ENCODE measurements at places on chromosomes 3 and 15.

- no peak for DNase-seq
Measured at GRCh38 chr3:62238003-62238402, 135.3 kb downstream of the FEZF2 start.

DNA sequence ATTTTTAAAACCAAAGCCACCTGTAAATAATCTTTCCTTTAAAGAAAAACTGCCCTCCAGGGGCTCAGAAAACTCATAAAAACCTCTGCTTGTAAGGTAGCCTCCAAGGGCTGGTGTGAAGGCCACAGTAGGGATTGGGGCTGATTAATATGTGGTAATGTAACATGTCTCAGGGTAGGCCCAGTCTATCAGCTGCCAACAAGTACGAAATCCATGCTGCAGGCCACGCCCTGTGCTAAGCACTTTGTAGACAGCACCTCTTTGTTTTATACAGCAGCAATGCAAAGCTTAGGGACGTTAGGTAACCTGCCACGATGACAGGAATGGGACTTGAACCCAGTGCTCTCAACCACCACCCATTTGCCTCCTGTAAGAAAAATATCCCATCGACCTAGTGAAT, 65.6 kb upstream of the PRICKLE2 start:
- DNase-seq: no peak

GRCh38 chr15:89395996-89396395, 61.4 kb upstream of the POLG start:
- no peak for DNase-seq

- DNase-seq: no peak
Measured at GRCh38 chr15:33027306-33028035, 167.0 kb downstream of the FMN1 start.

DNA sequence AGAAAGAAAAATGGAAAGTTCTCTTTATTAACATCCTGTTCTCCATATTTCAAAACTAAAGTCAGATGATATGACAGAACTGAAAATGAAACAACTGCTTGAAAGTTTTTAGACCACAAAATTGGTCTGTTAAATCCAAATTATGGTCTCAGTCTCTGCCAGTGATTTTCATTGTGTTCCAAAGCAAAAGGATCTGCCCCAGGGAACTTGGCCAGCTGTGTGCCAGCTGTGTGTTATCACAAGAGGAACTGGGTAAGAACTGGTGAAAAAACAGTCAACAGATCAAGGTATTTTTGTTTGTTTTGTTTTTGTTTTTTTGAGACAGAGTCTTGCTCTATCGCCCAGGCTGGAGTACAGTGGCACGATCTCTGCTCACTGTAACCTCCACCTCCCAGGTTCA, 323.3 kb downstream of the CTNNB1 start:
- no peak for DNase-seq

DNA sequence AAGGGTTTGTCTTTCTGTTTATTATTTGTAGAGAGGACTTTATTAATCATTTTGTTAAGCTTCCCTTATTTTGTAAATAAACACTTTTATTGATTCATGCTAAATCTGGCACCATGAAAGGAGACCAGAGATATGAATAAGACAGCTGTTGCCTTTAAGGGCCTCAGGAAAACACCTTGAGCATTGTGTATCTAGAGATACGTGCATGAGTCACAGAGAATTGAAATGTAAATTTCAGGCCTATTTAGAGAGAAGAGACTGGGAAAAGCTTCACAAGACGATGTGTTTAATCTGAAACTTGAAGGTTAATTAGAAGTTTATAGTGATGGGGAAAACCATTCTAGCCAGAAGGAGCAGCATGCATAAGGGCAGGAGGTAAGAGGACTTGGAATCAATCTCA, 28.6 kb upstream of the UTS2B start:
- no peak for DNase-seq

GRCh38 chr15:71366522-71366921, 251.3 kb downstream of the THSD4 start:
- no peak for DNase-seq

DNA sequence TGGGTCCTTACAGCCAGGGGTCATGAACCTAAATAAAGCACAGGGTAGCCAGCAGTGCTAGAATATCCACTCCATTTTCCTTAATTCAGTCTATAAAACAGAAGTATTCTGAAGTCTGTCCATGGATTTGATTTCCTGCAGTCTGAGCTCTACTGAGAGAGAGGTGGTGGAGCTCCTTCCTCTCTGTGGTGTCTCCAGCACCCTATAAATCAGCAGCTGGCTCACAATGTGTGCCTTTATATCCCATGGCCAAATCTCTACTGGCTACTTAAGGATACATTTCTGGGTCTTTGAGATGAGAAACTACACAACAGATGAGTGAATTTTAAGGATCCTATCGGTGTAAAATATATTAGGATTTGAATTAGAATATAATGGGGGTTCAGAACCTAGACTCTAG, 339.9 kb upstream of the RBMS3 start:
- DNase-seq: no peak

- DNase-seq: no peak
Measured at GRCh38 chr3:172846103-172846561, 95.6 kb downstream of the ECT2 start.

- DNase-seq: peak; percentile 24
Measured at GRCh38 chr3:104291437-104291851, 1075.3 kb upstream of the ALCAM start.

GRCh38 chr3:61978460-61979419, 394.6 kb downstream of the FEZF2 start:
- no peak for DNase-seq

DNA sequence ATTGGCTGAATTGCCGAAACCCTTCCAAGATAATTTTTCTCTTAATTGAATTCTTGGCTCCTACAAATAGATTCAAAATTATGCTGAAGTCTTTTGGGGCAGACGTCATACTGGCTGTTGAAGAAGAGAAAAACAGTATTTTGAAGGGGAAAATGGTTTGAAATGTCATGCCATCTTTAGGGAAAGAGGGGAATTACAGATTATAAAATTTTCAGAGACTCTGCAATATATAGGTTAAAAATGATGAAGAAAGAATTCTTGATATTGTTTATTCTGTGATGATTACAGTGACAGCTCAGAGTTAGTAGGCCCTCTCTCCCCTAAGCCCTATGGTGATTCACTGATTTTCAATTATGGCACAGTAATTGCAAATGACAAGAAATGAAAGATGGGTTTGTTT, 86.1 kb downstream of the CGNL1 start:
- peak; percentile 40 for DNase-seq

GRCh38 chr3:57252404-57252803, 24.9 kb downstream of the APPL1 start:
- no peak for DNase-seq

DNA sequence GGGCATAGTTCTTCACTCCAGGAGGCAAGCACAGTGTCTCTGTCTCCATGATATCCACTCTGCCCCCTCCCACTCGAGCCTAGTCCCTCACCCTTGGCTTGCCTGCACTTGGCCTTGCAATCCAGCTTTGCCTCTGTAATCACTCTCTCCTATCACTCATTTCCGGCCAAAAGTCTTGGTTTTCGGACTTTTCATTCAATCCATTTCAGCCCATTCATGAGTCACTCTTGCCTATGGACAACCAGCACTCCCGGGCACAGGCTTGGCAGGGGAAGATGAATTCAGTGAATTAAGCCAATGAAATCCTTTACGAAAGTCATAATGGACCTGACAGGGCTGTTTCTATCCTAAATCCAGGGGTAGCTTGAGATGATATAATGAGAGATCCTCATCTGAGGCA, 21.7 kb downstream of the DAZL start:
- DNase-seq: peak; percentile 84

DNA sequence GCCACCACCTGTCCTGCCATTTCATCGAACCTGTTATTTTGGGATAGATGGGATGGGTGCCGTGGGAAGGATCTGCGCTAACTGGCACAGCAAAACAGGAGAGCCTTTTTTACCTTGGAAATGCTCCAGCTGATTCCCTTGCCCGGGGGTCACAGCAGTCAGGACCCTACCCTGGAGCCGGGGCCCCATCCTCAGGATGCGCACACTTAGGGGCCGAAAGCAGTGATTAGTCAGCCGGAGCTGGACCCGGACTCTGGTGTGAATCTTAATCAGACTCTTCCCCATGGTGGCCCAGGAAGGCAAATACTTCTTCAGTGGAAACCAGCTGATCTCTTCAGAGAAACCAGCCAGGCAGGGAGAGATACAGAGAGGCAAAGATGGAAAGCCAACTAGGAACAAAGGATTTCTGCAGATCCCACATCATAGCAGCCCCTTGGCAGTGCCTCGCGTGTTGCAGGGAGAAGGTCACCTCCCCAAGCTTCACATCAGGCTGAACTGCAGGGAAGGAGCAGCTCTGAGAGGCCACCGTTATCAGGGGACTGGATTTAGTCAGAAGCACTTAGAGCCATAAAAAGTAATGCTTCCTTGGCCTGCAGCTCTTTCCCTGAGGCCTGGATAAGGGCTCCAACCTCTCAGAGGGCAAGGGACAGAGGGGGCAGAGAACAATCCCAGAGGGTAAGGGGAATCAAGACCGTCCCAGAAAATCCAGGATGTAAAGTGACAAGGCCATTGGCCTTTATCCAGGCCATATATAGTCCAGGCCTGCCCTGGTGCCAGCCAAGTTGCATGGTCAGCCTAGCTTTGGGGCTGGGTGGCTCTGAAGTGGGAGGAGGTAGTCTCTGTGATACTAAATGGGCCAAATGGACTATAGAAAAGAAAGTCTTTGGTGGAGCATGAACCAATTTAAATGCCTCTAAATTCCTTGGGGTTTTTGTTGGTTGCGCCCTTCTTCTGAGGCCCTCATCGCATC, 52.9 kb downstream of the WDR76 start:
- DNase-seq: no peak

- DNase-seq: no peak
Measured at GRCh38 chr3:187039723-187040414, 99.4 kb downstream of the RPL39L start.

- DNase-seq: no peak
Measured at GRCh38 chr15:67023517-67024313, 41.7 kb upstream of the SMAD3 start.

DNA sequence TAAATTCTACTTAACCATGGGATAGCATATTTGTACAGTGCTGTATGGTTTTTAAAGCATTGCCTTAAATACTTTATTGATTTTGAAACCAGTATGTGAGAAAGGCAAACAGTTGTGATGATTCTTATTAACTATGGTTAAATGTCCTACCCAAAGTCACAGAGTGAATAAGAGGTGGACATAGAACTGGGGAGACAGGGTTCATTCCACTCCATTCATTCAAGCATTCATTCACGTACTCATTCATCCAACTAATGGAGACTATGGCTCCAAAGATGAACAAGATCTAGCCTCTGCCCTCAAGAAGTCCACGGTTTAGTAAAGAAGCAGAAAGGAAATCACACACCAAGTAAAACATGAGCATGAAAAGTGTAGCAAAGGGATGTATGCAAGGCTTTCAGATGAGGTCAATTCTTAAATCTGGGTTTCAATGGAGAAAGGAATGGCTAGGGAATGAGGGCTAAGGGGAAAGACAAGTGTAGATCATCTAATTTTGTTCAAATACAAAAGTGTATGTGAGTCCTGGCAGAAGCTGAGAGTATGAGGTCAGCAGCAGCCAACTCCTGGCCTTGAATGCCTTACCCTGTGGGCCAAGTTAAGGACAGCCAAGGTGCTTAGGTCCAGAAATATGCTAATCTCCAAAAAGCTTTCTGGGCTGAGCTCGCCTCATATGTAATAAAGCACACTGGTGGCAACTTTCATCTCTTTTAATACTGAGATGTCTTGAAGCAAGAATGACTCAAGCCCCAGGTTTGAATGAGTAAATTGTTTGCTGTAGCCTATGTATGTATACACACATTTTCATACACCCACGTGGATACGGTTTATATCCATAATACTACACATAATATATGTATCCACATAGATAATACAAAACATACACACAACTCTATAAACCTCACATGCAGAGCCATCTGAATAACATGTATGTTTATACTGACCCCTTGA, 4.3 kb downstream of the TNIK start:
- DNase-seq: no peak

GRCh38 chr3:44237665-44238064, 4.0 kb upstream of the TOPAZ1 start:
- DNase-seq: no peak

DNA sequence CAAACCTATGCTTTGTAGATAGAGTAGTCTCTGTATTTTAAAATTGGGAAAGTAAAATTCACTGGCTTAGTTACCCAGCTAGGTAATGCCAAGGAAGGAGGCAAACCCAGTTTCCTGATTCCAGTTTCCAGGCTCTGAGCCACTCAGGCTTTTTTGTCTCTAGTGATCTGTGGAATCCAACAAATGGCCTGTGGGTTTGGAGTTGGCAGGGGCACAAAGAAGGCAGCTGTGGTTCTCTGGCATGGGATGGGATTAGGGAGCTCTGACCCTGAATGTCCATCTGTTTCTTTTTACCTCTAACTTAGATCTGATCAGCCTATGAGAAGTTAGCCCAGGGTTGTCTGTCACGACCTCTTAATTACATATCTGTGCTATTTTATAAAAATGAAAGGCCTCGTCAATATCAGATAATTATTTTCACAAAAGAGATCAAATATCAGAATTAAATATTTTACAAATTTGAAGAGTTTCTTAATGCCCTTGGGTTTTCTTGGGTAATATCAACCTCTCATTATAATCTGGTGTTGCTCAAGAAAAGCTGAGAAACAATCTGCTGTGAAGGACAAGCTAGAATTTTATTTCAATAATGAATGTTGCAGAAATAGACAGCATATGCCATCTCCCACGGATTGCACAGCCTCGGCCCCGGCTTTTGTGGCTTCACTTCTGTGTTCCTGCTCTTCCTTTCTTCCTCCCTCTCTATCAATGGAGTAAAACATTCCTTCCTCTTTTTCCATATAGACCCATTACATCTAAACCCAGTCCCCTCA, 63.7 kb upstream of the DAZL start:
- DNase-seq: no peak

DNA sequence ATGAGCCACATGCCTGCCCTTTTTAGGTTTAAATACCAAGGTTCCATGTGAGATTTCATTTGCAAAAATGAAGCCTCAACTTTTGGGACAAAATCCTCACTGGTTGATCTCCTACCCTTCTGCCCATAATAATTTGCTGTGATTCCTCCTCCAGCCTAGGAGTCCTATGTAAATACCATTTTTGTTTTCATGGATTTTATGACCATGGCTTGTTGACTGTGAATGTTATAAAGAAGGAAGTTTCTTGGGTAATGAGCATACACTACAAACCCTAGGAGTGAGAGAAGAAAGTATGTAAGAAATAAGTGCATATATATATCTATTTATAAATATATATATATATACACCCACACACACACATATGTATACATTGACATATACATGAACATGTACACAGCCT, 13.1 kb downstream of the RLBP1 start:
- no peak for DNase-seq

DNA sequence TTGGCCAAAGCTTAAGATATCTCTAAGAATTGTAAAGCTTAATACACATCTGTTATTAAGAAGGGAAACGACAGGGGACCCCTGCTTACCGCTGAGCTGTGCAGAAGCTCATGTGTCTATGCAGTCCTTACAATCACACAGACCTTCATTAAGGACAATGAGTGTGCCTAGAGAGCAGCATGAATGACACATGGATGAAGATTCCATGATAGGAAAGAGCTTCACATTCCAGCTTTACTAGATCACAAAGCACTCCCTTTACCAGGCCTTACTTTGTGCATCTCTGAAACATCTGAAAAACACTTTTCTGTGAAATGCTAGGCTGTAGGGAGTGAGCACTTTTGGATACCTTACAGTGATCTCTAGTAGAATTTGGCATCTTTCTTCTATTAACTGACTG, 32.0 kb downstream of the RNF168 start:
- DNase-seq: peak; percentile 20

Data from HT1080 (cell line).